ENCODE measurements at places on chromosomes 6 and 20.

- DNase-seq = peak; percentile 97
Observed at GRCh38 chr6:142802124-142802523, 142.9 kb downstream of the HIVEP2 start.

GRCh38 chr20:19110881-19111460, 101.5 kb upstream of the SLC24A3 start:
- DNase-seq = no peak

GRCh38 chr6:8539453-8539852, 104.1 kb upstream of the SLC35B3 start:
- peak; percentile 2 for DNase-seq

DNA sequence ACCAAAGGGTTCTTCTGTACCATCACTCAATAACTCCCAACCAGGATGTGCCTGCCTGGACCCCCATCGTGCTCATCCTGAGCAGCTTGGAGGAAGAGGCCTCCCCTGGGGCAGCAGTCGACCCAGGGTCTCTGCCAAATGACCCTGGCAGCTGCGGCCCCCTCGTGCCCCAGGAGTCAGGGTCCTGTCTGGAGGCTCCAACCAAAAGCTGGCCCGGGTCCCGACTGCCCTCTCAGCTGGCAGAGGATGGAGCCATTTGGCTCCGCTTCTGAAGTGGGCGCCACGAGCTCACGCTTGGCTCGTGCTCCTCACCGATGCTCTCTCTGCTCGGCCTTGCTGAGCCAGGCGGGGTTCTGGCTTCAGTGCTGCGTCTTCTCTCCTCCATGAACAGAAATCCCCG, 56.8 kb downstream of the TFAP2C start:
- DNase-seq = no peak

DNA sequence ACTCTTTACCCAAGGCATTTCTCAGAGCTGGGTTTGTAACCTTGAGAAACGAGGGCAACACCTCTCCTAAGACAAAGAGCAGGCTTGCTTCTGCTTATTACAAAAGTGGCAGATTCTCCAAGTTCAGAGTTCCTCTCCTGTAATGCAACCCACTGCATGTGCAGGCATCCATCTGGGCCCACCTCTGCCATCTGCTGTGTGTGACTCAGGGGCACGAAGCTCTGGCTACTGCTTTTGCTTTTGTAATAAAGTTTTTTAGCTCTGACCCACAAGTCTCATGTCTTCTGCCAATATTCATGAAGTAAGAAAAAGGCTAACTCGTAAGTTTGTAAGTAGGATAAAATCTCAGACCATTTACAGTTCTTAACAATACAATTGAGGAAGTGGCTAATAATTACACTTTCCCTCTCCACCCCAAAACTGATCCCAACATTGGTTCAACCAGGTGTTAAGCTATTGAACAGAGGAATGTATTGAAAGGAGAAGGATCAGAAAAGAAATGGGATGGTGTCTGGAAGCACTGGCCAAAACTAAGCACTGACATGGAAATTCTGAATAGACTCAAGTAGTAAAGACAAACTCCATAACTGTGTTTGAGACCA, 51.7 kb upstream of the SMLR1 start:
- DNase-seq = peak; percentile 10

DNA sequence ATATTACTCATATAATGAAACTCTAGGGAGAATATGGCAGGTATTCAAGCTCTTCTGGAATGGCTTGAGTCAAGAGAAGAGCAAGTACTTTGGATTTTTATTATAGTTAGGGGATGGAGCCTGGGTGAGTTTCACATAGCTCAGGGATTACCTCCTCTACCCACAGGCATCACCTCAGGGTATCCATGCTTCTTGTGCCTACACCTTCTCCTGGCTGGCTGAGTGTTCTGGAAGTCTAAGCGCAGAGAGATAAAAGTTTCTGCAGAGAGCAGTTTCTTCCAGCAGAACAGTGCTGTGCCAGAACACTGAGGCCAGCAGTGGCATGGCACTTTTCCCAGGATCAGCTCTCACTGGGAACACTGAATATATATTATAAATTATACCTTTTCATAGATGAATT, 199.7 kb upstream of the KCNQ5 start:
- peak; percentile 31 for DNase-seq

- peak; percentile 65 for DNase-seq
Observed at GRCh38 chr6:147699637-147700036, 191.1 kb downstream of the SAMD5 start.

- no peak for DNase-seq
Observed at GRCh38 chr6:127117979-127118297, 533 bp upstream of the RSPO3 start.

DNA sequence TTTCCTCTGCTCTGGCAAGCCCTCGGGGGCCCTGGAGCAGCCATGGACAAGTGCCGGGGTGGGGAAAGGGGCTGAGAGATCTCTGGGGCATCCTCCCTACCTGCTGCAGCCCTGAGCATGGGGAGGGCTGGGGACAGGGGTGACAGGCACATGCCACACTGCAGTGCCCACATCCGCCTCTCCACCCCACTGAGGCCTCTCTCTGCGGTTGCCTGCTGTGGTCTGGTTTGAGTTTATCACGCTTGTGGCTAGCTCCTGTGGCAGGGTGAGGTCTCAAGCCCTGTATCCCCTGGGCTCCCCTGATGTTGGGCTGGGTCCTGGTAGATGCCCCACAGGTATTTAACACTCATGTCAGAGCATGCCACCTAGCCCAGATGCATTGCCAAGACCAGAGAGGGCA, 52.9 kb upstream of the MLN start:
- DNase-seq = no peak

GRCh38 chr6:52102405-52102804, 15.0 kb upstream of the PKHD1 start:
- DNase-seq = no peak

GRCh38 chr6:110795271-110795670, 20.0 kb downstream of the CDK19 start:
- no peak for DNase-seq
